ENCODE measurements at places on chromosomes 16 and 17. TPM values are rescaled to one million over a fixed set of nuclear protein-coding genes. Genes with fewer than 3 reads are reported as not detected.
A peak's percentile ranks its signal among the peaks of the same experiment; 100 is the strongest.

DNA sequence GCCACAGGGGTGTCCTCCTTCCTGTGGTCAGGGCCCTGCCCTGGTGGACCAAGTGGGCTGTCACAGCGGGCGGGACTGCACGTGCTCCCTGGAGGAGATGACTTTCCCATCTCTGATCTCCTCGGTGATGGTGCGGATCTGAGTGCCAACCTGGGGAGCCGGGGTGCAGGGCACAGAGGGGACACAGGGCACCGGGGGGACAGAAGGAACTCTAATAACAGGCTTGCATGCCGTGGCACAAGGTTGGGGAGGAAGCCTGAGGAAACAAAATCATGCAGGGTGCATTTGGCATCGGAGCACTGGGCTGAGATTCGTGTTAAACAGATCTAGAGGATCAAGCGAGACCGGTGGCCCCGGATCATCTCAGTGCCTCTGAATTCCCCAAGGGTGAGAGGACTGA lies 3.4 kb downstream of the KRT36 start:
- H3K27ac ChIP-seq = no peak overlapping the region
- H3K27me3 ChIP-seq = no peaks in the 10 kb centered on the region
- no peaks in the 10 kb centered on the region for H3K4me1 ChIP-seq
- DNase-seq = no peak

The TOB1 gene
- total RNA-seq = 96.1 TPM

DNA sequence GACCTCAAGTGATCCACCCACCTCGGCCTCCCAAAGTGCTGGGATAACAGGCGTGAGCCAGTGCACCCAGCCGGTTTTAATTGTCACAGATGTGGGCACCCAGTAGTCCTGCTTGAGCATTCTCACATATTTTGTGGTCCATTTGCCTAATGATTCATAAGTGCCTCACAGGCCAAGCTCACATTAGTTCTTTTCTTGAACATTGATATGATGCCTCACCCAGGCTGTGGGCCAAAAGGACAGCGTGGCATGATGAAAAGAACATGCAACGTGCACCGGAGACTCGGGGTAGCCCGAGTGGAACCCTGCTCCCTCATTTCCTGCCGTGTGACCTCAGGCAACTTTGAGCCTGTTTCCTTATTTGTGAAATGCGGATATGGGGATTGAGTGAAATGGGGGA lies 181.9 kb downstream of the SNX29 start:
- H3K27me3 ChIP-seq = no peaks in the 10 kb centered on the region
- DNase-seq = no peak
- no peaks in the 10 kb centered on the region for H3K36me3 ChIP-seq

- peak overlapping the region; percentile 99 for H3K4me3 ChIP-seq
- DNase-seq = peak; percentile 28
- H3K4me1 ChIP-seq = peaks cover 11% of the 10 kb centered on the region
These were observed 1.6 kb downstream of the MRM1 start for GRCh38 chr17:36602924-36603384.

DNA sequence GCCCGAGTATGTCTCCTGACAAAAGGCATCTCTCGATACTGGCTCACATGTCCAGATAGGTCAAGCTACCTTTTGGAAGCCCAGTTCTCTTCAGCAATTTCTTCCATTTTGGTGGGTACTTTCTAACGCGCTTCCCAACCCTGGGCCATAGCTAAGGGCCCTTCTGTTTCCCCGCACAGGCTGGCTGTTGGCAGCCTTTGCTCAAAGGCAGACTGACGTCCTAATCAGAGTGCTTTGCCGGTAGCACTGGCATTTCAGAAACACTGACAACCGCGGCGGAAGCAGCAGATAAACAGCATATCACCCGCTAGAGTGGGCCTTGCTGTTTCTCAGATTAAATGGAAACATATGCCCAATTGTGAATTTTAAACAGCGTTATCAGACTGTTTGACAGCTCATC lies 49.3 kb upstream of the MPHOSPH6 start:
- H3K4me3 ChIP-seq = no peak overlapping the region
- DNase-seq = no peak
- no peak overlapping the region for H3K27ac ChIP-seq

- H3K27me3 ChIP-seq = no peaks in the 10 kb centered on the region
- no peak overlapping the region for H3K27ac ChIP-seq
- no peak overlapping the region for H3K4me3 ChIP-seq
- H3K36me3 ChIP-seq = no peaks in the 10 kb centered on the region
- DNase-seq = no peak
- no peaks in the 10 kb centered on the region for H3K4me1 ChIP-seq
These were observed 24.5 kb upstream of the SYT17 start for GRCh38 chr16:19143599-19143956.

DNA sequence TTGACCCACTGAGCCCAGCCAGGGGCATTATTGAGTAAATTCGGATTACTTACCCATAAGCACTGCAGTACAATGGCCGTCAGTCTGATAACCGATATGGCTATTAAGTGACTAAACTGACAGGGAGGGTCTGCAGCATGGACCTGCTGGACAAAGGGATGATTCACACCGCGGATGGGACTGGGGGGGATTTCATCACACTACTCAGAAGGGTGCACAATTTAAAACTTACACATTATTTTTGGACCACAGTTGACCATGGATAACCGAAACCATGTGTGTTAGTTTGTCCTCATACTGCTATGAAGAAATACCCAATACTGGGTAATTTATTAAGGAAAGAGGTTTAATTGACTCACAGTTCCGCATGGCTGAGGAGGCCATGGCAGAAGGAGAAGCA lies 106.5 kb downstream of the ABCC6 start:
- no peak overlapping the region for H3K27ac ChIP-seq
- H3K36me3 ChIP-seq = peaks cover 100% of the 10 kb centered on the region
- DNase-seq = no peak
- no peaks in the 10 kb centered on the region for H3K27me3 ChIP-seq
- H3K4me3 ChIP-seq = no peak overlapping the region

- no peak for DNase-seq
- peaks cover 26% of the 10 kb centered on the region for H3K4me1 ChIP-seq
- H3K27ac ChIP-seq = no peak overlapping the region
- no peaks in the 10 kb centered on the region for H3K36me3 ChIP-seq
These were observed 117.9 kb downstream of the SEC14L1 start for GRCh38 chr17:77258638-77259037.

DNA sequence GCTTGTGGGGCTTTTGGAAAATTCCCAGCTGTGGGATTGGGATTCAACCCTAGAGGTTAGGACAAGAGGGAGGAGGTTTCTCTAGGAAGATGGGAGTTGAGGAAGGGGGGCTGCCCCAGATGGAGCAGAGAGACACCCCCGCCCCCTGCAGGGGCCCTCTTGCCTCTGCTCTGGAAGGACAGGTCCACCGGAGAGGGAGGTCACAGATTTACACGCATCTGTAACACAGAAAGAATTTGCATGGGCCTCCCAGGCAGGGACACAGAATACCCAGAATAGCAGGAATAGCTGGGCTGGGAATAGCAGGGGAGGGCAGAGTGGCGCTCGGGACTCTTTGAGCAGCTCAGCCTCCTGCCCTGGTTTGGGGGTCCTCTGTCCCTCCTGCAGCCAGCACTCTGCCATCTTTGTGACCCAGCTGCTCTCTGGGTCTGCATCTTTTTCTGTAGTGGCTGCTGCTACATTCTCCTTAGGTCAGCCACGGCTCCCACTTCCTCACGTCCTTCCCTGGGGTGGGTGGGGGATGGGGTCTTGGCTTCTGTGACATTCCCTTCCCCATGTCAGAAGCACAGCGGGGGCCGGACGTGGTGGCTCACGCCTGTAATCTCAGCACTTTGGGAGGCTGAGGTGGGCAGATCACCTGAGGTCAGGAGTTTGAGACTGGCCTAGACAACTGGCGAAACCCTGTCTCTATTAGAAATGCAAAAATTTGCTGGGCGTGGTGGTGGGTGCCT lies 33.9 kb upstream of the PLLP start:
- no peak overlapping the region for H3K4me3 ChIP-seq
- H3K4me1 ChIP-seq = no peaks in the 10 kb centered on the region
- DNase-seq = no peak
- no peaks in the 10 kb centered on the region for H3K27me3 ChIP-seq
- no peak overlapping the region for H3K27ac ChIP-seq
- no peaks in the 10 kb centered on the region for H3K36me3 ChIP-seq

The CDT1 gene
- 0.44 TPM for total RNA-seq

The TSPAN10 gene
- 0.84 TPM for total RNA-seq
